ENCODE measurements at places on chromosomes 13 and 19.

GRCh38 chr19:51503896-51504295 lies 2.3 kb upstream of the SIGLEC12 start:
- DNase-seq, result no peak

GRCh38 chr19:13169769-13170168 lies 19.6 kb downstream of the IER2 start:
- DNase-seq, result no peak

- no peak for DNase-seq
Observed at GRCh38 chr19:18251587-18252369, 22.5 kb downstream of the IQCN start.

- no peak for DNase-seq
Observed at GRCh38 chr13:32811297-32811800, 204.9 kb upstream of the KL start.
